Muscle of back (tissue), 13 donors: ENCODE measurements at places on chromosomes 2 and 18.

DNA sequence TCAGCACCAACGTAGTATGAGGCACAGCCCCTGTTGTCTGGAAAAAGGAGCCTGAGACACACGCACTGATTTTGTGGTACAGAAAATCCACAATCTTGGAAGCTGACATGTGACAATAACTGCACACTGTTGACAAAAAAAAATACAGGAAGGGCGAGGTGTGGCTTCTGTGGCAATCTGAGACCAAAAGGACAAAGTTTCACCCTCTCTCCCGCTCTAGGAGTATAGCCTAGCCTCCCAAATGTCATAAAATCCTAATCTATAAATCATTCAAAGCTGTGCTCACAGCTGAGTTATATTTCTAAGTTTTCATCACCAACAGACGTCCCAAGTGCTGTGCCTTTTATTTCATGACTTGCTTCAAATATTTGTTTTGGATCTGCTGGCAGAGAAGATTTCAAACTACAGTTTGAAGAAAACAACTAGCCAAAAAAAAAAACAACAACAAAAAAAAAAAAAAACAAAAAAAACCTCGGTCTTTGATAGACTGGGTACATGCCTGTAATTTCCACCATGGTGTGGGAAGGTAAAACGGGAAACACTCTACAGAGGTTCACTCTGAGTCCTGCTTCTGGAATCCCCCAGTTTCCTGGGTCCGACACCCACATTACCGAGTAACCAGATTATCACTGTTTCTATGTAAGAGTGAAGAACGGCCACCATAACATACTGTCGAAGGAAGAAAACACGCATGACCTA is 61.0 kb downstream of the C2orf76 start:
- no peak for DNase-seq

DNA sequence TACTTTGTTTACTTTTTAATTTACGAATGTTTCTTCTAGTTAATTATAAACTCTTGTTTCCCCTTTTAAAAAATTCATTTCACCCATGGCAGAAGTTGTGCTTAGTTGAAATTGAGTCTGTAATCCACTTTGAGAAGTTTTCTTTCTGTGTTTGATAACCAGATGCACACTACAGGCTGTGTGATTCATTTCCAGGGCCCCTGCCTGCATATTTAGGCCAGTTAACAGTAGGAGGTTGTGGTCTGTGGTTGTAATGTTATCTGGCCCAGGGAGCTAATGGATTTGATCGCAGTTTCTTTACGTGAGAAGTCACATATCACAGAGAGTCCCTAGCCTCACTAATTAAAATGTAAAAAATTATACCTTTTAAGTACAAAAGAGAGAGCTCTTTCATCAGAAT is 3.3 kb downstream of the CDH7 start:
- DNase-seq, result no peak

- no peak for DNase-seq
Observed at GRCh38 chr2:173395567-173396351, 41.1 kb downstream of the CDCA7 start.

- no peak for DNase-seq
Observed at GRCh38 chr18:5052491-5052890, 144.6 kb downstream of the AKAIN1 start.

DNA sequence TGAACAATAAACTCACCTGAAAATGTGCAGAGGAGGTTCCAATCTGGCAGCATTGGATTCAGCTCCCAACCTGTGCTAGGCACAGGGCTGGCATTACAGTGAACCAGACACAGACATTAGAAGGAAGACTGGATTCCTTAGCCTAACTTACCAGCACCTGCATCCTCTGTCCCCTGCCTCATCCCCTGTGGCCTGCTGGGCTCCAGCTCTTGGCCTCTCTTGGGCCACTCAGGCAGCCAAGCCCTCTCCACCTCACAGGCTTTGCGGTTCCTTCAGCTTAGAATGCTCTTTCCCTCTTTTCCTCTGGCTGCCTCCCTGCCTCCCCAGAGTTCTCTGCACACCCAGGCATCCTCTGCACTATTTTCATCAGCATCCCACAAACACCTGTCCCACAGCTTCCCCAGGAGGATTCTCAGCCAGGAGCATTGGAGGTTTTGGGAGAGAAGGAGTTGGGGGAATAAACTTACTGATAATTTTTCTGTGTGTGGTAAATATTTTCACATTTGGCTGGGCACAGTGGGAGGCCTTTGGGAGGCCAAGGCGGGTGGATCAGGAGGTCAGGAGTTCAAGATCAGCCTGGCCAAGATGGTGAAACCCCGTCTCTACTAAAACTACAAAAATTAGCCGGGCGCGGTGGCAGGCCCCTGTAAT is 132.0 kb downstream of the INHBB start:
- no peak for DNase-seq

- DNase-seq, result no peak
Observed at GRCh38 chr2:211070547-211070946, 514.1 kb downstream of the CPS1 start.

- peak; percentile 30 for DNase-seq
Observed at GRCh38 chr2:71609958-71610357, 156.6 kb downstream of the DYSF start.

- DNase-seq, result no peak
Observed at GRCh38 chr2:178242552-178242883, 48.2 kb downstream of the OSBPL6 start.
